ENCODE measurements at places on chromosomes 3 and 15. TPM values are rescaled to one million over a fixed set of nuclear protein-coding genes. Genes with fewer than 3 reads are reported as not detected.

Gene C3orf33
- total RNA-seq = 2.4 TPM

Gene ATP10A
- 21.0 TPM for total RNA-seq

Gene CFAP20DC
- 1.5 TPM for total RNA-seq

Gene CD200
- total RNA-seq = 15.7 TPM

Gene RAD51
- 66.5 TPM for total RNA-seq

Gene GOLGA8S
- 0.13 TPM for total RNA-seq

Gene GNAT1
- total RNA-seq = 0.11 TPM

Gene PLA1A
- total RNA-seq = not detected

GRCh38 chr15:63997715-63998442, 48.4 kb downstream of the DAPK2 start:
- no peak for DNase-seq

- peak; percentile 37 for DNase-seq
Measured at GRCh38 chr15:90893175-90894090, 9.1 kb downstream of the FES start.

GRCh38 chr3:161025911-161026310, 79.2 kb downstream of the B3GALNT1 start:
- DNase-seq = no peak

DNA sequence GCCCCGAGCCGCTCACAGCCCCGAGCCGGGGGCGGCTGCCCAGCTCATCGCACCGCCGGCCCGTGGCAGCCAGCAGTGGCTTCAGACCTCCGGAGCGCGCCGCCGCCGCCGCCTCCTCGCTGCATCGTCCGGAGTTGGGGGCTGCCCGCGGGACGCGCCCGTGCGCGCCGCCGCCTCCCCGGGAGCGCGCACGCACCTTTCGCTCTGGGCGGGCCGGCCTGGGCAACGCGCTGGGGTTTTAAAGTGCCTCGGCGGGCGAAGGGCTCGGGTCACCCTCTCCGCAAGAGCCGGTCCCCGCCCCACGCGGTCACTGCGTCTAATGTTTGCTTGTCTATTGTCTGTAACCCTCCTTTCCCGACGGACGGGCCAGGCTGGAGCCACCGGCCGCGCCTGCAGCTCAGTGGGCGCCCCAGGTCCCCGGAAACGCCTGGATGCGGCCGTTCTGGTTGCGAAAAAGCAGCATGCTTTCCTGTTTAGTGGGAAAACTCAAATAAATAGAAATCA, at the start of gene RYK:
Gene RYK, minus strand, starts transcription at position 143 of the 504 bp plus-strand sequence. CDS start 205 bp downstream, outside the sequence.
- DNase-seq = peak; percentile 77

- no peak for DNase-seq
Measured at GRCh38 chr15:54518156-54518882, 540.1 kb downstream of the UNC13C start.

GRCh38 chr3:55516392-55517030, 29.4 kb upstream of the WNT5A start:
- no peak for DNase-seq

DNA sequence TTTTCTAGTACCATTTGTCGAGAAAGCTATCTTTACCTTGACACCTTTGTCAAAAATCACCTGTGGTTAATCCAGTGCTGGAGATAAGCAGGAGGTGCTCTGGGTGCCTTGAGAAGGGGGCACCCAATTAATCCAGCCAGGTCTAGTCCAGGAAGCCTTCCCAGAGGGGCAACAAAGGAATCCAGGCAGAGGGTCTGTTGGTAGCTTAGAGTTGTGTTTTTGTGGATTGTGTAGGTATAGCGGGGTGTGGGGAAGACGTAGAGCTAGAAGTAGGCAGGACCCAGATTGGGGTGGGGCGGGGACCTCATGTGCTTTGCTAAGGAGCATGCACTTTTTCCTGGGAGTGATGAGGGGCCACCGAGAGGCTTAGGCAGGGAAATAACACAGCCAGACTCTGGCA, 6.0 kb upstream of the PIGZ start:
- DNase-seq = no peak

DNA sequence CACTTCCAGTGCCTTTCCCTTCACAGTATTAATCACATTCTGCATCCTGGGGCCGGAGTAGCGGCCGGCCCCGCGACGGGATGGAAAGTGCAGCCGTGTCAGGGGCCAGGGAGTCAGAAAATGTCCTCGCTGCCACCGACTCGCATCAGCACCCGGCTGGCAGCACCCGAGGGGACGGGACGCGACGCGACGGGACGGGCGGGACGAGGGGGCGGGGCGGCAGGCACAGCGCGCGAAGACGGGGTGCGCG, 353 bp downstream of the ATG3 start:
- no peak for DNase-seq

DNA sequence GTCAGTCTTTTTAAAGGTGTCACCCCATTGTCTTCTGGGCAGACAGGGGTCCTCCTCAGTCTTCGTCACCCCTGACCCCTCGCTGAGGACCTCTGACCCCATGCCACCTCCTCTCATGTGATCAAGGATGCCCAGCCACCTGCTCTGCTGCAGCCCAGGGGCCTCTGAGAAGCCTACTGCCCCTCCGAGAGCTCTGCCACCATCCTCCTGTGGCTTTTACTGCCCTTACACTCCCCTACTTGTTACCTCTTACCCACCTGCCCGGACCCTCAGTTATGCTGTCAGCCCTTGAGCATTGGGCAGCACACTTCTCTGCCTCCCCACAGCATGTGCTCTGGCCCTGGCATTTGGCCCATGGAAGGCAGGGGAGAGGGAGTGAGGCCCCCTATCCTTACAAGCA, 123.2 kb downstream of the LRRK1 start:
- no peak for DNase-seq

DNA sequence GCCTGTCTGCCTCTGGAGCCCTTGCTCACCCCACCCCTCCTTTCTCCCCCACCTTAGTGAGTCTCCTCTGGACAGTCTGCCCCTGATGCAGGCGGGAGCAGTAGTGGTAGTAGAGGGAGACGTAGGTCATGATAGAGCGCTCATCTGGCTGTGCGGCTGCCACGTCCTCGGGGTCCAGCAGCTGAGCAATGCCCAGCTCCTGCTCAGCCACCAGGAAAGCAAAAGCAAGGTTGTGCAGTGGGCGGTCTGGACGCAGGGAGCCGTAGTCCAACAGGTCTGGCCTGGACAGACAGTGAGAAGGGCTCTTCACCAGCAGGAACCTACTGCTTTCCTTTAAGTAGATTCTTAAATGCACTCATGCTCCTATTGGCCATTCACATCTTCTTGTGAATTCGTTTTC, 6.7 kb downstream of the SPTBN5 start:
- DNase-seq = no peak

DNA sequence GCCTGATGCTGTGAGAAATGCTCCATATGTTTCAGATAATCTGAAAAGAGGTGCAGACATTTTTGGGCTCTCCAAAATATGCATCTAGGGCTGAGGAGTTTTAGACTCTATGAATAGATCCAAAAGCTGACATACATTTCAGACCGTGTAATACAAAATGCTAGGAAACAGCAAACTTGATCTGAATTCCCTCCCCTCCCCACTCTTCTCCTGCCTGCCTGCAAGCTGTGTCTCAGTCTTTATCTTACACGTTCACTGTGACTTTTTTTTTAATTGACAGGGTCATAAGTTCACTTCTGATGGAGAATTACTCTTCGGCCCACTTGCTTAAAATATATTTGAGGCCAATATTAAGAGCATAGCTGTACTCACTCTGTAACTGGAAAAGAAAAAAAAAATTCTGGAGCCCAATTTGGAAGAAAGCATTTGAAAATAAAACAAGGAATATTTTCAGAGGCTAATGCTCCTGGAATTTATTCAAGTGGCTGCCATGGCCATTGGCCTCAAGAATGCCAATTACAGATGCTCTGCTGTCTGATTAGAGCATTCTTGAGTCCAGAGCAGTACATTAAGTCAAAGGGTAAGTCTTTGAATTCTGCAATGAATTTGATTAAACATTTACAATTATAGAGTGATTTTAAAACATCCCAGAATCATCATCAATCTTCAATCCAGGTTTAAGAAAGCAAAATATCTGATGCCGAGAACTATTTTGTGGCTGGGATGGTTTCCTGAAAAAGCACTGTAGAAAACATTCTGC, 146.2 kb upstream of the SEMA6D start:
- no peak for DNase-seq

- DNase-seq = no peak
Measured at GRCh38 chr15:45183511-45183910, 4.3 kb downstream of the SHF start.

DNA sequence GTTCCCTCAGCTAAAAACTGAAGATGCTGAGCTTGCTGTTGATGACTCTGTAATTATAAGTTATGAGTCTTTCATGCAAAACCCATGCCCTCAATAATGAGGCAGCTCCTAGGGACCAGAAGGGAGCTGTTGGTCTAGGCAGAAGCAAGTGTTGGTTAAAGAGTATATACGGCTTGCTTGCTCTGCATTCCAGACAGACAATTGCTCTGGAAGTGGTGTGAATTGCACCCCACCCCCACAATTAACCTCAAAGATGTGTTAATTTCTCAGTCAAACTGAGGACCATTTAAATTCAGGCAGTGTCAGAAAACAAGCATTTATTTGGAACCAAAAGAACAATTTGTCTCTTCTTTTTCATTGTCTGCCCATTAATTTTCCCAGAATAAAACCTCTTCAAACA, 163.5 kb upstream of the EOMES start:
- DNase-seq = no peak

DNA sequence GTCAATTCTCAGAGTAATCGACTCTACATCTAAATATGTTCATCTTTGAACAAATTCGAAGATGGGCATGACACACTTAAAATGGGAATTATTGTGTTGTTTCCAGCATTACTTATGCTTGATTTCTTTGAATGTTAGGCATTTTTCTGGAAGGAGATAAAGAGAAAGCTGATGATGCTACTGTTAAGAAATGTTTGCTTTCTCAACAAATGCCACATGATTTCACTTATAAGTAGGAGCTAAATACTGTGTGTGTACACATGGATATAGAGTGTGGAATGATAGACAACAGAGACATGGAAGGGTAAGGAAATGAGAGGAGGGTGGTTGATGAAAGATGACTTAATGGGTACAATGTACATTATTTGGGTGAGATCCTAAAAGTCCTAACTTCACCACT, 400.9 kb downstream of the TBL1XR1 start:
- no peak for DNase-seq

- no peak for DNase-seq
Measured at GRCh38 chr3:28859897-28860296, 421.0 kb upstream of the RBMS3 start.

- no peak for DNase-seq
Measured at GRCh38 chr3:61821823-61822251, 260.5 kb downstream of the PTPRG start.

DNA sequence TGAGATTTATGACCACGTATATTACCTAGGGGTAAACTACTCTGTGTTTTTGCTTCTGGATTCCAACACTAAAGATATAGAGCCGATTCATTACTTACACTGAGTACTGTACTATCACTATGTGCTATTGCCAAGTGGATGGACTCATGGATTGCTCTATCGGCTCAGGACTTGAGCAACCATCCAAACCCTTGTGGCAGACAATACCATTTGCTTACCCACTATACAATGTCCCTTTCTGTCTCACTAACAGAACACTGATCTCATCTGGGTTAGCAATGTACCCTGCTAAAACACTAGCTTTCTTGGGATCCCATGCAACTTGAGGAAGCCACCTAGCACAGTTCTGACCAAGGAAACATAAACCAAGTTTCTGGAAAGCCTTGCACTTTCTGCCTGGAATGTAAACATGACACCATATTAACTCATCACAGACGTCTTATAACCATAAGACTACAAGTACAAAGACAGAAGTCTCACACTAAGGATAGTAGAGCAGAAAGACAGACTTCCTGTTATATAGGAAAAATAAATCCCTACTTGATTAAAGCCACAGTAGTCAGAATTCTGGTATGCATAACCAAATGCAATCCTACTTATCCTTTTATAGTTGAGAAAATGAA, 38.6 kb downstream of the HACD2 start:
- no peak for DNase-seq

DNA sequence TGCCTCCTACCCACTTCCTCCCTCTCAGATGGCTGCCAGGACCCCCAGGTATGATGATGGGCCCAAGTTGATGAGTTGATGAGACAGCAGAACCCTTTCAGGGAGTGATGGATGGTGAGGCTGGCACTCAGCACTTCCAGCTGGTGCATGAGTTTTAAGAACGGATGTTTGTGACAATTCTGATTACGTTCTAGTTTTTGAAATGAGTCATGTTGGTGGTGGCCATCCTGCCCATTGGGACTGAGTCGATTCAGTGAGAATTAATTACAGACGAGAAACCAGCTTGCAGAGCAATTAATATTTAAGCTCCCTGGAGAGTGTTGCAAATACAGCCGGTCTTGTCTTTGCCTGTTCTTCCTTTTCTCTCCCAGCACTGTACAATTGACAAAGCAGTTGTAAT, 56.9 kb upstream of the NR2C2 start:
- DNase-seq = no peak

DNA sequence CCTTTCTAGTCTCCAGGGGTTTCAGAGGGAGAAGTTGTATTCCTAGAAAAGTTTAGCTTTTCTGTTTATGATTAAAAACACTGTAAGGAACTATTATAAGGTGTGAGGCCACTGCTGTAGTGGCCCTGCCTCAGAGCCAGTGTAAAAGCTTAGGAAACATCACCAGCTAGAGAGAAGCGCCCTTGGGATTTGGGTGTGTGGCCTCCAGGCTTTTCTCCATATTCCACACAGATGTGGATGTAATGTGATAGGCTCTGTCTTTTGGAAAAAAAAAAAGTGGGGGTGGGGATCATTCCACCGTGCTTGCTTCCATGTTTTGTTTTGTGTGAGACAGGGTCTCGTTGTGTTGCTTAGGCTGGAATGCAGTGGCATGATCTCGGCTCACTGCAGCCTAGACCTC, 13.9 kb downstream of the SEC61A1 start:
- DNase-seq = no peak

DNA sequence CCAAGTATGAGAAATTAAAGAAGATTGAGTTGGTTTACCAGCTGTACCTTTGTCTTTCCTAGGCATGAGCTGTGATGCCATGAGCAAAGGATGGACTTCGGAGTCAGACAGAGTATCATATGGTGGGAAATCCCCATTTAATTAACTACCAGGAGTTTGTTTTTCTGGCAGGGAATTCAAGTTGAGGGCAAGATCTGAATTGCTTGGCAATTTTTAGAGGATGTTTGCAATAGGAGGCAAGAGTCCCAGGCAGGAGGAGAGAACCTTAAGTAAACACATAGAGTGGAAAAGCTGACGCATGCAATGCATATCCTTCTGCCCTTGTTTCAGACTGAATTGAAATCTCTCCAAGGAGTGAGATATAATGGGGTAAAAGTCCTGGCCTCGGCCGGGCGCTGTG, 569.7 kb upstream of the MDFIC2 start:
- no peak for DNase-seq

DNA sequence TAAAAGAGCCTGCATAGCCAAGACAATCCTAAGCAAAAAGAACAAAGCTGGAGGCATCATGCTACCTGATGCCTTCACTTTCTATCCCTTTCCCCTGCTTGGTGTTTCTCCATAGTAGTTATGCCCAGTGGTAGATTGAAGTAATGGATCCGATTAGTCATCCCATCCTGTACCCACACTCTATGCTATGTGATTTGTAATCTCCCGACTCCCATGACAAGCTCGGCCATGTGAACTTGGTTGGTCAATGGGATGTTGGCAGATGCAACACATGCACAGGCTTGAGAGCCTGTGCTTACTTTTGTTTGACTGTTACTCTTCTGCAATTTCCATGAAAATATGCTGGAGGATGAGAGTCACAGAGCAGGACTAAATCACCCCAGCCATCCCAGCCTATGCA, 334.9 kb upstream of the DPH6 start:
- no peak for DNase-seq

Measured in activated CD8-positive, alpha-beta T cell treated with anti-CD3 and anti-CD28 coated beads for 36 hours (primary cell).